Hematopoietic multipotent progenitor cell (in vitro differentiated cells): ENCODE measurements at places on chromosomes 5 and 9. TPM values are rescaled to one million over a fixed set of nuclear protein-coding genes. Genes with fewer than 3 reads are reported as not detected.
A peak's percentile ranks its signal among the peaks of the same experiment; 100 is the strongest.

The ITGA1 gene
- under 0.01 TPM for total RNA-seq

GRCh38 chr9:89489548-89490530 is 8.1 kb downstream of the SEMA4D start:
- no peak for DNase-seq

The SLC36A2 gene
- under 0.01 TPM for total RNA-seq

The DMGDH gene
- 1.3 TPM for total RNA-seq

The SHISAL2B gene
- total RNA-seq = not detected

DNA sequence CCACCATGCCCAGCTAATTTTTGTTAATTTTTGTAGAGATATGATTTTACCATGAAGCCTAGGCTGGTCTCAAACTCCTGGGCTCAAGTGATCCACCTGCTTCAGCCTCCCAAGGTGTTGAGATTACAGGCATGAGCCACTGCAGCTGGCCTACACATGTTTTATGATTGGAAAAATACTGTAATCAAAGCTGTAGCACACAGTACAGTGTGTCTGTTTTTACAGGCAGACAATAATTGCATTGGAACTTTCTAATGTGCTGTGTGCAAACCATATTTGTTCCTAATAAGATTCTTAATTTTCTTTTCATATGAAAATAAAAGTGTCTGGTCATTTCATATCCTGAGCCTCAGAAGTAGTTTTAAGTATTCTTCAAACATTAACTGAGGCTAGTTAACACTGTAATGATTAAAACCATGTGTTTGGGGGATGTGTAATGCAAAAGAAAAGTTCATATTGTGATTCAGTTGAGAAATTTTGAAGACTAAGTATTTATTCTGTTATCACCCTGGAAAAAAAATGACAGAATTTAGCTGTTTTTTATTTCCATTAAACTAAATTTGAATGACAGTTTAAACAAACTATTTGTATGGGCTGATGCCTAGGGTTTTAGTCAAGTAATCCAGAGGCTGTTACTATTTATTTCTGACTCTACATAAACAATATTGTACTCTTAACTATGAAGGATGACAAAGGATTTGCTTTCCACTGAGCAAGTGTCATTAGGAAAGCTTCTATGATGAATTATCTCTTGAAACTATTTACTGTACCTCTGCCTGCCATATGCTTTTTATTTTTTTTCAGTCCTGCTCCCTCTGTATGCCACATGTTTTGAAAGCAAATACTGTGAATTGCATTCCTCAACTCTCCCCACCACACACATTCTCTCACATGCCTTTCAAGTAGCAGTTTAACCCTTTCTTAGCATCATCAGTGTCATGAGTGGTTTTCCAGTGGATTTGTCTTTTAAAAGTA is 111.5 kb downstream of the MTREX start:
- DNase-seq = no peak

The ZFYVE16 gene
- 6.2 TPM for total RNA-seq

DNA sequence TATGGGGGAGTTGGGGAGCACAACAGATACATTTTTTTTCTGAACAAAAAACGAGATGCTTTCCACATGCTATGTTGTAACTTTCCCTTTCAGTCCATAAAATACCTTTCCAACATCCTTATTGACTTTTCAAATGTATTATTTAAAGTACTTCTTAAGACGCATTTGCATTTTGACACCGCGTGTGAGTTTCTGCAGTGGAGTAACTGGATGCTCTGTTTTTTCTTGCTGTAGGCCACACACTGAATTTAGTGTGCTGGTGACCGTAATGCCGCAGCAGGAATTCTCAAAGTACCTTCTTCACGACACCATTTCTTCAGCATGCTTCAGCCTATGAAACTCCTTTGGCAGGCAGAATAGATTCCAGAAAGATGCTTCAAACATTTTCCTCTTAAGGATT is 14.3 kb upstream of the EPB41L4B start:
- no peak for DNase-seq

GRCh38 chr9:78601957-78602565 is 305.1 kb downstream of the PSAT1 start:
- DNase-seq = peak; percentile 25

The LRRTM2 gene
- total RNA-seq = 0.27 TPM

The ST6GALNAC6 gene
- total RNA-seq = 47.9 TPM

DNA sequence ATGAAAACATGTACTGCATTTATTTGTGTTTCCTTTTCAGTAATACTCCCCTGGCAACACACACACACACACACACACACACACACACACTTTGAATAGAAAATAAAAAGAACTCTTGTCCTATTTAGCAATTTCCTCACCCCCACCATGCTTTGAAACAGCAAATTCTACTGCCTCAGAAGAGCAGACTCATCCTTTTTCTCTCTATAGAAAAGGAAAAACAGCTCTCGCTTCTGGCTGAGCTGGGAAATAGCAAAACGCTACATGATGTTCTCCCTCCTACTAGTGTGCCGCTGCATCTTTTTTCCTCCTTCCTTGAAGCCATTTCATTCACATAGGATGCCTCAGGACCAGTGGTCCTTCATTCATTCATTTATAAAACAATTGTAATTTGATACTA is 453.6 kb downstream of the CSNK1G3 start:
- no peak for DNase-seq

DNA sequence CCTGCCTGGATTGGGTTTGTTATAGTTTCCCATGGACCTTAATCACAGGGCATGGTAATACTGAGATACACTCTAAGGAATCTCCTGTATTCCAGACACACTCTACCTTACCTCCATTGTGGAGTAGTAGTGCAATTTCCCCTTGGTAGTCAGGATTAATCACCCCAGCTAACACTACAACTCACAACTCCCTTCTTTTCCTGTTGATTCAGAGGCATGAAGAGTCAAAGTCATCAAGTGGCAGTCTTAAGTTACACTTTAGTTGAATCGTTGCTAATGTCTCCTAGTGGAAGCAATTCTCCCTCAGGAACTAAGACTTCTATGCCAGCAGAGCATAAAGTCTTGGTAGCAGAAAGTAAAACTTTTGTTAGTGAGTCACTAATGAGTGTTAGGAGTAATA is 122.7 kb upstream of the APC start:
- DNase-seq = no peak

DNA sequence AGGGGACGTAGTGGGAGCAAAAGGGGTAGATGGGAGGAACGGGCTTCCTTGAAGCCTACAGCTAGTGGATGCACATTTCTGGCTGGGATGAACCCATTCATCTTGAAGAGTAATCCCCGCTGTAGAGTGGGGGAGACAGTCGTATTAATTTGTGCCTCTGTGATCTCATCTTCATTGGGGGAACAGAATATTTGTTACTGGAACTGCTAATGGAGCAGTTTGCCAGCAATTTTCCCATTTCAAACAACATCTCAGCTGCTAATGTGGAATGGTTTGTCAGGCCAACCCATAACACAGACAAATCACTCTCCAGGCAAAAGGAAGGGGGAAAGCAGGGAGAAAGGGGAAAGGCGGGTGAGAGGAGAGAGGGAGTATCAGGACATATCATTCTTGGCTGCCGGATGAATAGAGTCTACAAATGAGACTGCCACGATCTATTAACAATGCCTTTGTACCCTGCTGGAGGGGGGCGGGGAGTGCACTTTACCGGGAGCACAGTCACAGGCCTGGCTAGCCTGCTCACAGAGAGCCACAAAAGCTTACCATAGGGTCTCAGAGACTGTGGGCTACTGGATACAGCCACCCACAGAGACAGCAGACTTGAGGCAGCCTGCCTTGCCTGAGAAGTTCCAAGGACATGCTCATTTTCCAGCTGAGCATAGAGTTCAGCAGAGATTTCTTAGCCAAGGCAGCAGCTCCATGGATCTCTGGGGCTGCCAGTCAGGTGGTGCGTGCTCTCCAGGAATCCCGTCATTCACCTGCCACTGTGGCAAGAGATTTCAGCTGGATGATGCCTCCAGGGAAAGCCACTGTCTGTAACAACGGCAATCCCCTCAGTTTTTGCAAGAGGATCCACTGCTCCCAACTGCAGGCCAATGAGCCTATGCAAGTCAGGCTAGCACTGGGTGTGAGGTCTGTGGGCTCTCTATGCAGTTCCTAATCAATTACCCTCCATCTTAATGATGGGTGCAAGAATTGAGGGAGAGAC is 217.7 kb upstream of the PANK3 start:
- DNase-seq = no peak

DNA sequence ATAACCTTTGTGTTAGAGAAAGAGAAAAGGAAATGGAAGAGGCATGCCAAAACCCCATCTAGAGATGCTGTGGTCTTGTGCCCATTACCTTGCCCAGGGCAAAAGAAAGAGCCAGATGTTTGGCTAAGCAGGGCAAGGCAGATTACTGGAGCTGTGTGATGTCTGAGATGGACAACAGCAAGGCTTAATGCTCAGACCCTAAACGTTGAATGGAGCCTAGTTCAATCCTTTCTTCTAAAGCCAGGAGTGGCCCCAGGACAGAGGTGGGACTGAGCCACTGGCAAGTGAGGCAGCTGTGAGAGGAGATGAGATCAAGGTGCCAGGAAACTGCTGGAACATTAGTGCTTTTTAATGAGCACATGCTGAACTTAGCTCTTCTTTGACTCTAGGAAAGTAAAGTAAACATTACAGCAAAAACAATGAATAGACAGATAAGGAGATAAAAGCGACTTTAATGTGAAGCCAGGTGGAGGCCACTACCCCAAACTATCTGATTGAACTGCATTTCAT is 143.0 kb upstream of the EGFLAM start:
- DNase-seq = no peak

DNA sequence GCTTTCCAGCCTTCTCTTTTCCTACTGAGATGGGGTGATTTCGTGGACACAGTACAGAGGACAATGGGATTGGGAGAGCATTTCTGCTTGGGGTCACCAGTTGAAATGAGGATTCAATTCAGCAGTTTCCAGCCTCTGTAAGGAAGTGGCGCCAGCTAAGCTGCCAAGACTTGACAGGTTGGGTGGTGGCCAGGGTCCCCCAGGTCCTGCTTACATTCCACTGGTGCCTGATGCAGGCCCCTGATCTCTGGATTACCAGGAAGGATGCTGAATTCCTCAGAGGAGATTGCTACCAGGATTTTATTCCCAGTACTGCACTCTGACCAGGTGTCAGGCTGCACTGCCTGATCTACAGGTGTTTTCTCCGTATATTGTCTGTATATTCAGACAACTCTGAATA is 119.7 kb downstream of the PSD2 start:
- DNase-seq = no peak

The ZDHHC11B gene
- 1.6 TPM for total RNA-seq

The MEGF9 gene
- total RNA-seq = 7.3 TPM
